ENCODE measurements at places on chromosomes 4 and X.

DNA sequence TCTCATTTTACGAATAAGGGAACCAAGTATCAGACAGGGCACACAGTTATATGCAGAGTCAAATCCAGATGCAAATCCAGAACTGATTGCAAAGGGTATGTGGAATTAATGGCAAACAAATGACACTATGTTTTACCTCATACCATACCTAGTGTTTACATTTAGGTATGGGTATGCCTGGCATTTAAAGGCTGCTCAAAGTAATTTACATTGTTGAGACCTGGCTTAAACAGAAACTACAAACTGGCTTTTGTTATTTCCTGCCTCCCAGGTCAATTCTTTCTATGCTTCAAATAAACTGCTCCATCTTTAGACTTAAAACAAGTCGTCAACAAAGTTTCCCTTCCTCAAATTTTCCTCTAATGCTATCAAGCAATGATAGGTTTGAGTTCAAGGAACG, 33.7 kb downstream of the ANKRD17 start:
- DNase-seq = no peak

- no peak for DNase-seq
Measured at GRCh38 chr4:88102026-88102425, 56.4 kb downstream of the ABCG2 start.

GRCh38 chr4:119894650-119895208, 171.9 kb downstream of the MAD2L1 start:
- no peak for DNase-seq

DNA sequence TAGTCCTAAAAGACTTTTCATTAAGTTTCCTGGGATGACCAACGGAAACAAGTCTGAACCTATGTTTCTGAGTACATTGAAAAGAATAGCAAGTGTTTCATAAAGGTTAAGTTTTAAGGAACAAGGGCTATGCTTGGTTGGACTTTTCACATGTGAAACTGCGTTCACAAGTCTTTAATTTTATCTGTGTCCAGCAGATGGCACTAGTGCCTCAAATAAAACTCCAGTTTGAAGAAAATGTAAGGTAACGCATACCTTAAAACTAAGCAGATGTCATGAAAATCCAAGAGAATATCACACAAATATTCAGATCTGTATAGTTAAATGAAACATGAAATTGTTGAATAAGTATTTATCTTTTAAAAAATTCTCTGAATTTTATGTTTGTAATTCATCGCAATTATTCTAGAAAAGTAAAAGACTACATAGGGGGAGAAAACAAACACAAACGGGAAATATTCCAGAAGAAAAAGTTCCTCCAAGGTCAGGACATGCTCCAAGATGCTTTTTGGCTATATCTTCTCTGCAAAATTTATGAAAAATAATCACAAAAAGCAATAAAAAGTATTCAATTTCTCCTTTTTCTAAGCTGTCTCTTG, 89.6 kb upstream of the MAD2L1 start:
- DNase-seq = peak; percentile 26

GRCh38 chr4:7634661-7635251, 200.0 kb upstream of the PSAPL1 start:
- no peak for DNase-seq

DNA sequence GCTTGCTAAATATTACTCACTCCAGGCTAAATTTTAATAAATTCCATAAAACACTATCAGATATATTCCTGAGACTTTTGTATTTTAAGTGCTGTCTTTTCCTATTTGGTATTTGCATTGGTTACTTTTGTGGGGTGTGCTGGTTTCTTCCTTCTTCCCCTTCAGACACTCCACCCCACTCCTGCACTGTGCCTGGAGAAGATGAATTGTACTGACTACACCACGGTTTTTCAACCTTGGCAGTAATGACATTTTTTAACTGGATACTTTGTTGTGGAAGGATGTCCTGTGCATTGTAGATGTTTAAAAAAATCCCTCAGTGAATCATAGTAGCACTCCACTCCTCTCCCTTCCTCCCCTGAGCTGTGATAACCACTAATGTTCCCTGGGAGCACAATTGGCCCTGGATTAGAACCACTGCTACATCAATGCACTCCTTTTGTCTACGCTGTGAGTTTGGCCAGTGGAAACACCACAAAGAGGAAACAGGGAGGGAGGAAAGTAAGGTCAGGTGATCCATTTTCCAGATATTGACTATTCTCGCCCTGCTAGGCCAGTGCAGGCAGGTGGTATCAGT, 36.3 kb downstream of the SNCA start:
- DNase-seq = no peak

DNA sequence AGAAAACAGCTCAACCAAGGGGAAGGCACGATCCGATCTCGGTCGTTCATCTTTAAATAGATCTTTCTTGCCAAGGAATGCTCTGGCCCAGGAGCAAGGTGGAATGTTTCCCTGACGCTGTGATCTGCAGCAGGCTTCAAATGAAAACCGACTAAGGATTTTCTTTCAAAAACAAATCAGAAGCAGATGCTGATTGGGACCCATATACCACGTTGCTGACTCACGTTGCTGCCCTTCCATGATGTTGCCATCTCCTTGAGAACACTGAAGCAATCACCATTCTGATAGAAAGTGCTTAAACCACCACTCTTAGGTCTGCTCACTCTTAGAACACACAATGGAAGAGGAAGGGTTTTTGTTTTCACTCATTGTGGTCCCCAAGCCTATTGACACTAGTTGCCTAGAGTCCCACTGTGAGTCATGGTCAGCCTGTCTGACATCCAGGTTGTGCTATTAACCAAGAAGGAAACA, 26.1 kb downstream of the LAMTOR3 start:
- DNase-seq = no peak

DNA sequence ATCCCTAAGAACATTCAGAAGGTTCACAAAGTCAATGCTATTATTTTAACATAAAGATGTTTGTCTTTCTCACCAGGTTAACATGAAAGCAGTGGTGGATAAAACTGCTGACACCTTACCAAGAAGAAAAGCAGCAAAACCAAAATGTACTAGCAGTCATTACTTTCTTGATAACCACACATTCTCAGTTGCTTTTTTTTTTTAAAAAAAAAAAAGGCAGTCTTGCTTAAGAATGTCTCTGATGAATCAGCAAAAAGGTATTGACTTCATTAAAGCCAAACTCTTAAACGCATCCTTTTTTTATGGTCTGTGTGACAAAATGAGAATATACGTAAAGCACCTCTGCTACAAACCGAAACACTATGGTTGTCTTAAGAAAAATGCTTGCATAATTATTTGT, 31.9 kb downstream of the CDKL2 start:
- DNase-seq = no peak

- DNase-seq = no peak
Measured at GRCh38 chrX:134774190-134775048, 116.1 kb upstream of the PLAC1 start.

DNA sequence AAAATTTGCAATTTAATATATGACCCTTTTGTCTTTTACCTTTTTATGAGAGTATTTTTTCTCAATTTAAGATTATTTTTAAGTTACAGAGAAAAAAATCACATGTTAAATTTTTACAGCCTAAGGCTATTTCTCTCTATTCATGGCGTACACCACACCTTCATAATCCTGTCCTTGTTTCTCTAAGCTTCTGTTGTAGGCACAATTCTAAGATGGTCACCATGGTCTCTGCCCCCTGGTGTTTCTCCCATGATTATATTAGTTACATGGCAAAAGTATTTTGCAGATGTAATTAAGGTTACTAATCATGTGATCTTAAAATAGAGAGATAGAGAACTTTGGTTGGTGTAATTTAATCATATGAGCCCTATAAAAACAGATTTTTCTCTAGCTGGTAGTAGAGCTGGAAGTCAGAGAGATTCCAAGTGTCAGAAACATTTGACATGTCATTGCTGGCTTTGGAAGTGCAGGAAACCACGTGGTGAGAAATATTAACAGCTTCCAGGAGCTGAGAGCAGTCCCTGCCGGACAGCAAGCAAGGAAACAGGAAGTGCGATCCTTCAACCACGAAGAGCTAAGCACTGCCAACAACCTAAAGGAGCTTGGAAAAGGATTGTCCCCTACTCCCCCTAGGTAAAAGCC, 89.8 kb downstream of the EIF4E start:
- no peak for DNase-seq

DNA sequence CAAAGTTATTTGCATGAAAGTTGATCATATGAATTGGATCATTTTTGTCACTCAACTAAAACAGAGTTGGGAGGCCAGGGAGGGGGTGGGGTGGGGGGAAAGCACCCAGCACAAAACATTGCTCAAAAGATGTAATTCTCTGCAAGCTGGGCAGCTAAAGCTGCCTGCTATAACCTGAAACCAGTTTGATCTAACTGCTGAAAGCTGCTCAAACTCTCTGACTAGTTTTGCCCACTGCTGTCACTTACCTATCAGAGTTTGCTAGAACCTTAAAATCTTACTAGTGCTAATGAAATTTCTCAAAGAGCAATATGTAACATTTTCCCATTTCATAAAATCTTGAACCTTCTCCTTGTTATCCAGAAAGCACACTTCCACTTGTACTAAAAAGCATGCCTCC, 10.4 kb downstream of the CXCL8 start:
- DNase-seq = no peak

GRCh38 chr4:42150653-42151567, 1.5 kb downstream of the BEND4 start:
- DNase-seq = no peak

DNA sequence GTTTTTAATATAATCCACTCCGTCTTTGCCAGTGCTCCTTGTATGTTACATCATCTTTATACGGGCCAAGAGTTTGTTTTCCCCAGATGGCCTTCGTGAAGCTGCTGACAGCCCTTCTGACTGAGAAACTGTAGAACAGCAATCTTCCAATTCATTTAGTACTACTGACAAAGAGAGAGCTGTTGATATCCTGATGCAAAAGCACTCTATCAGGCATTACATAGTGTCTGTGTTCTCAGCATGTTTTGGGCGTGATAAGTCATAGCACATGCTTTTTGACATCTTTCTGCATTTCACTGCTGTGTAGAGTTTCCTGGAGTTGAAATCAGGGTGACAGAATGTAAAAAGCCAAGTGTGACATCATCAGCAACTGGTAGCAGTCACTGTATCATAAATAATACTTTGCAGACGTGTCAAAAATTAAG, 746.3 kb upstream of the FAM241A start:
- no peak for DNase-seq

GRCh38 chr4:132124624-132124974, 1024.5 kb upstream of the PCDH10 start:
- no peak for DNase-seq

GRCh38 chr4:141486375-141486997, 149.9 kb upstream of the IL15 start:
- DNase-seq = no peak

DNA sequence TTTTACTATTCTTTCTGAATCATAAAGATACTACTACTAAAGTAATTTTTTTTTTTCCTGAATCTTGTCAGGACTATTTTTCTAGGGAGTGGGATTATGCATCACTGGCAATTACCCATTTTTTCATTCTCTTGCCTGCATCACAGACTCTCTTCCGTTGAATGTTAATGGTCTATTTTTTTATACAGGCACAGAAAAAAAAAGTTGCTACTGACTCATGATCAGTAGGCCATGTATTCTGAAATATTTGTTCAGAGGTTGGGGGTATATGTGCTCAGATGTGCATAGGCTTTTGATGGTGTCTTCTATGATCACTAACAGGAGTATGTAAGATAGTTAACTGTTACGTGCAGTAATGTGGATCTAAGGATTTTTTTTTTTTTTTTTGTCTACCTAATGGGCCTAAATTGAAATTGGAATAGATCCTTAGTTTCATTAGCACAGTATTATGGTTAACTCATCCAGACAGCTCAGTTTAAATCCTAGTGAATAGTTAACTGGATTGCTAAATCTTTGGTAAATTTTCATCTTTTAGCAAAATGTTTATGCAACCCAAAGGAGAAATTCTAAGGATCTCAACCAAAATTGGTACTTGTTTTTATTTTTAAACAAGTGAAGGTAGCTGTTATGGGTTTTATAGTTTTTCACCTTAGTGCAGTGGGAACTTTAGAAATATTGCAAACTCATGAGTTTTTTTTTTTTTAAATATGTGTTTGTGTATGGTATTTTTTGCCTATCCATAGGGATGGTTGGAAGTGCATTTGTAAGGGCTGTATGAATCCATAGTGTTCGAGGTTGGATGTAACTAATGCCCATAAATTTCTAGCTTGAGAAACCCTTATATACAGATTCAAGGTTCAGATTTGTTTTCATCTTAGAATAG, 12.1 kb downstream of the BMP2K start:
- no peak for DNase-seq

GRCh38 chrX:20399728-20400414, 133.2 kb upstream of the RPS6KA3 start:
- DNase-seq = no peak

GRCh38 chrX:154509455-154509854, 6.6 kb downstream of the FAM3A start:
- no peak for DNase-seq

DNA sequence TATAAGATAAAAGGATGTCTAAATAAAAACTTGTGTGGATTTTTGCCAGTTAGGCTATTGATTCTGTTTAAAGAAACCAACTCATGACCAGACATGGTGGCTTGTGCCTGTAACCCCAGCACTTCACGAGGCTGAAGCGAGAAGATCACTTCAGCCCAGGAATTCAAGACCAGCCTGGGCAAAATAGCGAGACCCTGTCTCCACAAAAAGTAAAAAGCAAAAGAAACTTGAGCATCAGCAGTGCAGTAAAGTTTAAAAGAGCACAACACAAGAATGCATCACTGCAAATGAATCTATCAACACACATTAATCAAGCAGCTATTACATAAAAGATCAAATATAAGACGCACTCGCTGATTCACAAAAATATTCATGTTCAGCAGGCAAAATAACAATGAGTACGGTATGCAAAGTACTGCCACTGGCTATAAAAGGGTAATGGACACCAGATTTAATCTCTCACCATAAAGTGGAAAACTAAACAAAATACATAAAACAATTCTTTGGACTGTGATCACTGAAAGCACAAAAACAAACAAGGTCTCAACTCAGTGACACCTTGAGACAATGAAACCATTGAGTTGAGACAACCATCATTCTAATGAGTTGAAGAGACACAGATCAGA, 41.3 kb downstream of the LRBA start:
- no peak for DNase-seq

GRCh38 chrX:40085102-40085551, 12.6 kb downstream of the BCOR start:
- DNase-seq = no peak

DNA sequence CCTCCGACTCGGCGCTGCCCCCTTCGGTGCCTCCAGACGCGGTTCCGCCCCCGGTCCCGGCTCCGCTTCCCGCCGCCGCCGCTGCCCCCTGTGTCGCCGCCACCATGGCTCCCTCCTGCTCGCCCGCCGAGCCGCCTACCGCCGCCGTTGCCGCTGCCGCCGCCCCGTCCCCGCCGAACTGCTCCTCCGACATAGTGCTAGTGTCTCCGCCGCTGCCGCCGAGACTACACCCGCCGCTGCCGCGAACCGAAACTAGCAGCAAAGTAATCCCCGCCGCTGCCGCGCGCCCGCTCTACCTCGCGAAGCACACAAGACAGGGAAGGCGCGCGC, 340 bp downstream of the HNRNPD start:
- no peak for DNase-seq

- DNase-seq = no peak
Measured at GRCh38 chr4:140800666-140801065, 44.5 kb upstream of the TBC1D9 start.

Data from NCI-H1930 (cell line).